ENCODE measurements at places on chromosomes 6 and 20.

- DNase-seq, result no peak
Measured at GRCh38 chr20:13321416-13321815, 100.3 kb downstream of the ISM1 start.

GRCh38 chr6:116371120-116371917, 572 bp downstream of the DSE start:
- peak; percentile 59 for DNase-seq

DNA sequence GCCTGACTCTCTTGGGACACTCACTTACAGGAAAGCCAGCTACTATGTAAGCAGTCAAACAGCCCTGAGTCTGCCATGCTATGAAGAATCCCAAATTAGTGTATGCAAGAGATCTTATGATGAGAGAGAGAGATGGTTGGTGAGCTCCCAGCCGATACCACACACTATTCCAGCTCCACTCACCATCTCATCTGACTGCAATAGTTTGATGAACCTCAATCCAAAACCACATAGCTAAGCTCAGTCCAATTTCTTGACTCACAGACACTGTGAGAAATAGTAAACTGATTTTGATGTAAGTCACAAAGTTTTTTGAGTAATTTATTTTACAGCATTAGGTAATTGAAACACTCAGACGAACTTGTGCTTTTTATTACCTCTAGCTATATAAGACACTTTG, 441.4 kb downstream of the COL12A1 start:
- DNase-seq, result no peak

- DNase-seq, result no peak
Measured at GRCh38 chr6:106178900-106179299, 92.8 kb downstream of the PRDM1 start.

DNA sequence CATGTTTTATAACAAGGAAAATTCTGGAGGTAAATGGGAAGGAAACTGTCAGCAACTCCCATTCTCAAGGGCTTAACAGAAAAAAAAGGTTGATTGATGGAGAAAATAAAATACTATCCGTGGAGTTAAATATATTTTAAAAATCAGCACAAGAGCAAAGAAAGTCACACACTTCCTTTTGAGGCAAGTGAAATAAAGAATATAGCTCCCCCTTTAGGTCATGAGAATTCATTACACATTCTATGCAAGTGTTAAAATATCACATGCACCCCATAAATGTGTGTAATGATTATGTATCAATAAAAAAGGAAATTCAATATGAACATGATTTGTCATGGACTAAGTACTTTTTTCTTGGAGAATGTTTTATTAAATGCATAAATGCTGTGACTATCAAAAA, 349.2 kb downstream of the TPBG start:
- DNase-seq, result no peak

DNA sequence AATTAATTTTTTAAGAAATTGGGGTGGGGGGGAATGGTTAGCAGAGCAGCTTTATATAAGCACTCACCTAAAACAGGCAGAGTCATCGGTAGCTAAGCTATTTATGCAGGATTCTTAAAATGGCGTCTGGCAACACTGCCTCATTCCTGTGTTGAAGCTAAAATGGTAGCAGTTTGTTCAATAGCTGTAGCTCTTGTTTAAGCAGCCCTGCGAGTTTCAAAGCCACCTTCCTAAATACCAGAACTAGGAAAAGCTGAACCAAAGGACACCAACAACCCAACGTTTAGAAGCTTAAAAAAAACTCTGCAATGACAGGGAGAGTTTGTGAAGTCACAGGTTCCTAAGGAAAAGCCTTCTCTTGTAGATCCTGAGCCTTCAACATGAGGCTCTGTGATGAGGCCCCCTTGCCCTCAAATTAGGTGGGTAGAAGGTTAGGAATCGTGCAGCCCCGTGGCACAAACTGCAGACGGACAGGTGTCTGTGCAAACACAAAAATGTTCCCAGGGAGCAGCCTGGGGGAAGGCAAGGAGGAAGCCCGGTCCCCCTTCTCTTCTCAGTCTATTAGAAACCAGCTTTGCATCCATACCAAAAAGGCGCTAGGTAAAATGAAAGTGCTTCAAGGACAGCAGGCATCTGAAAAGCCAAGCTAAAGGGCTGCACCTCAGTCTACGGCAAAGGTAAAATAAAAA, 4.7 kb downstream of the ZMYND8 start:
- no peak for DNase-seq

DNA sequence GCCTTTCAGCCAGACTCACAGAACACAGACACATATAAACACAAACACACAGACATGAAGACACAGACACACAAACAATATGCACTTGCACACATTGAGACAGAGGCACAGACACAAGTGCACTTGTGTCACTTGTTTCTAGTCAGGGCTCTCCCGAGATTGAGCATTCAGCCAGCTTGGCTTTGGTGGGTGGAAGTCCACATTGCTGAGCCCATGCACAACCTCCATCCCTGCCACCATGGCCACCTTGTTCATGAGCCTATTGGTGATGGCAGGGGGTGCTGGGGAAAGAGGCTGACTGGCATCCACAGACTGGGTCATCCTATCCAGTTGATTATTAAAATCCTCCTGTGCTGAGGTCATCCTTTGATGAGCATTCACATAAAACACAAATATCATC, 11.5 kb upstream of the CST7 start:
- DNase-seq, result no peak

- peak; percentile 36 for DNase-seq
Measured at GRCh38 chr20:44963325-44964215, 2.7 kb upstream of the STK4 start.

DNA sequence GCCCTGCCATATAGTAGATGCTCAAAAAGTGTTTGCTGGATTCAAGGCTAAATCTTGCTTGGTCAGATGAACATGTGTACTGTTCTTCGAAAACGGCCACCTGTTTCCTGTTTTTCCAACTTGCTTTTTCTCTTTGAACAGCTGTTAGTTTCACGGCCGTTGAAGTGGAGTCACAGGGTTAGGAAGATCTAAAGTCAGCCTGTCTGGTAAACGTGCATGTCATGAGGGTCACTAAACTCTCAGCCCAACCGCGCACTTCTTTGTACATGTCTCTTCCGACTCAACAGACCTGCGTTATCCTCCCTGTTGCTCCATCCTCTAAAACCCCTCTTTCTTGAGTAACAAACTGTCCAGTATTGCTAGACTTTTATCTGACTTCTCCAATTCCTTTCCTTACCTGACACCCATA, 93.2 kb upstream of the MAN1A1 start:
- DNase-seq, result no peak

- DNase-seq, result no peak
Measured at GRCh38 chr20:47303736-47304135, 52.8 kb downstream of the ZMYND8 start.

- DNase-seq, result no peak
Measured at GRCh38 chr6:37321101-37321500, 32.7 kb upstream of the RNF8 start.

GRCh38 chr20:37231947-37232630, 29.5 kb downstream of the GHRH start:
- DNase-seq, result no peak

GRCh38 chr20:53231061-53231460, 258.9 kb downstream of the TSHZ2 start:
- DNase-seq, result no peak

GRCh38 chr6:35973670-35974222, 50.7 kb downstream of the SLC26A8 start:
- peak; percentile 17 for DNase-seq

GRCh38 chr20:38260025-38260377, 534 bp downstream of the KIAA1755 start:
- DNase-seq, result no peak

DNA sequence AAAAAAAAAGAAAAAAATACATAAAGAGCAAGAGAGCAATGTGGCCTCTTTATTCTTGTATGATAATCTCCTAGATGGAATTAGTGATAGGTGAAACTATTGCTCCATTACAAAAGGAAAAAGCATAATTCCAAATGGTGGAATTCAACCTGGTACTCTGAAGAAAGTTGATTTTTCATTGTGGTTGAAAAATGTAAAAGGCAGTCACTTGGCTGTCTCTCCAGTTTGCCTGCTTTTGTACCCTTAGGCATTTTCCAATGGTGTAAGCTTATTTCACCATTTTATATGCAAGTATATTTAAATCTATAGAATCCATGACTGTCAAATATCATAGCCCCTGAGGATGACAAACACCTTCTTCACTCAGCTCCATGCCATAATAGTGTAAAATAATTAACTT, 38.8 kb upstream of the PKHD1 start:
- no peak for DNase-seq

DNA sequence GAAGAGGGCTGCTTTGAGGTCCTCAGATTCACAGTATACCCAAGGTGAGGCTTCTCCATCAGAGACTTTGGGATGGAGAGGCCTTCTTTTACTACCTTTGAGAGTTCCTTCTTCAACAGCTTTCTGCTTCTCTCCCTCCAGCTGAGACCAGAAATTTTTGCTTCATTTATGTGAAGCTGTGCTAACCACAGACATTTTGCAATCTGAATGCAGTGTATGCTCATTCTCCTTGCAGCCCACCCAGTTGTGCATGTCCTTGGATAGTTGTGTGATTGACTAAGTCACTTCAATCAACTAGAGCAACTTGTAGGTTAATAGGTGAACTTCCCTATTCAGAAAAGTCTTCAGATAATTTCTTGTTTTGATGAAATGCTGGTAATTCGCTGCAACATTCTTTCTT, 20.1 kb downstream of the DCBLD1 start:
- no peak for DNase-seq

DNA sequence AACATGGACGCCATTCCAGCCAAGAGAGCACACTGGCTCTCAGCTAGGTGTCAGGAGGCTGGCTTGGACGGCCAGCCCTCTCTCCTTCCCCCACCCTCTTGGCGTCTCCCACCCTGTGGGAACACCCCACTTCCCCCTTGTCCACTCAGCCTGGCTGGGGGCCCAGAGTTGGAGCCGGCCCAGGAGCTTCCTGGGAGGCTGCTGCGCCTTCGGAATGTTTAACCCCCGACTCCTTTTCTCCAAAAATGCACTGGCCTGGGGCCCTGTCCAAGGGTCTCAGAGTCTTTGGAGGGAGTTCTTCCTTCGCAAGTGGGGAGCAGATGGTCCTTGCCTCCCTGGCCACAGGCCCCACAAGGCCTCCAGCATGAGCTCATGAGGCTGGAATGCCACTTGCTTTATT, 4.1 kb downstream of the ADAM33 start:
- DNase-seq, result no peak
